Endodermal cell (in vitro differentiated cells): ENCODE measurements at places on chromosomes 1 and 21.

DNA sequence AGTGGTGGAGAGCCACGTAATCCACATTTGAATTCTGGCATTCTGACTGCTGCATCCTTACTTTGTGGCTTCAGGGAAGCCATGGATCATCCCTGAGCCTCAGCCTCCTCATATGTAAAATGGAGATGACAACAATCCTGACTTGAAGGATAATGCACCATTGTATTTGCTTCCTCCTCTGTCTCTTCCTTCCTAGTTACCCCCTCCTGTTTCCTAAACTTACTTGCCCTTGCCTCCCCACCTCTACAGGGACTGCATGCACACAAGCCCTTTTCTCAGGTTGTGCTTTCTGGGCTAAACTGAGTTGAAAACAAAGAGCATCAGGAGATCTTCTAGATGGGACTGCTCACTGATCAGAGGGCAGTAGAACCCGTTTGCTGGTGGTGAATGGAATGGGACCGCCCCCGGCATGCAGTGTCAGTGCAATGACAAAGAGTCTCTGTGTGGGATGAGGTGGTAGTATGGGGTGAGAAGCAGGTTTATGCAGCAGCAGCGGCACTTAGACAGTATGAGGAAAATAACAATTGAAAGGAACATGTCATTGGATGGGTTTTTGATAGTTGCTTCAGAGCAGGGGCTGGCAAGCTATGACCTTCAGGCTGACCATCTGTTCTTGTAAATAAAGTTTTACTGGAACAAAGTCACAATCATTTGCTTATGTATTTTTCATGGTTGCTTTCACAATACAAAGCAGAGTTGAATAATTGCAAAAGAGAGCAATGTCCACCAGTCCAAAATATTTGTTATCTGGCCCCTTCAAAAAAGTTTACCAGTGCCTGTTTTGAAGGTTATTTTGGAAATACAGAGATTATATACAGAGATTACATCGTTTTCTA is 6.1 kb upstream of the ADAMTS1 start:
- DNase-seq, result peak; percentile 69

DNA sequence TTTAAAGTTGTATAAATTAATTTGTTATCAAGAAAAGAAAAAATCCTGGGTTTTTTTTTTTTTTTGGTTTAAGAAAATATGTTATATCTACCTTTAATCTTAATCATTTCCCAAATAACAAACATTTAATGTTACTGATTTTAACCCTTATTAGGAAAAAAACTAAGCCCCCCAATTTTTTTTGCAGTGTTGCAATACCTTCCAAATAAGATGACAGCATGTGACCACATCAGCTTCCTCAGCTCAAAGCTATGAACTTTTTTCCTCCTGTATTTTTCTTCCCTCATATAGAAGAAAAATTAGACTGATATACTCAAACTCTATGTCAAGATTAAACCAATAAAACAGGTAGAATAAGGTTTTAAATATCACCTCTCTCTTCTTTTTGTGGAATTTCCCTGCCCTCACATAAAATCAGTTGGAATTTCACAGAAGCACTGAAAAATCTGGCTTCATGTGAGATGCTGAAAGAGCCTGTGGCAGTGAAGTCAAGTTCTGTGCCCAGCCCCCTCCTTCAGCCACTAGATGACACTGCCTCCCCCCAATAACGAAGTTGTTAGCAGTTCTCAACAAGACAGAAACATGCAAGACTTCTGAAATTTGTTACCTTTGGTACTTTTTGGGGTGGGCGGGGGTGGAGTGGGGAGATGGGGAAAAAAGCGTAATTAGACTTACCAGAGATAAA is 9.6 kb upstream of the SMYD2 start:
- DNase-seq, result peak; percentile 63

GRCh38 chr1:118871582-118872171 is 116.5 kb downstream of the TBX15 start:
- no peak for DNase-seq

- no peak for DNase-seq
These were observed 36.2 kb downstream of the HIVEP3 start for GRCh38 chr1:41882486-41882885.
